ENCODE measurements at places on chromosomes 11 and 22.

- DNase-seq = no peak
Measured at GRCh38 chr22:30348404-30348803, 8.3 kb downstream of the SF3A1 start.

- no peak for DNase-seq
Measured at GRCh38 chr11:103862094-103862801, 174.2 kb upstream of the DDI1 start.

GRCh38 chr11:10931761-10932670, 74.2 kb upstream of the ZBED5 start:
- no peak for DNase-seq

GRCh38 chr11:22543261-22543660, 82.4 kb downstream of the FANCF start:
- no peak for DNase-seq

DNA sequence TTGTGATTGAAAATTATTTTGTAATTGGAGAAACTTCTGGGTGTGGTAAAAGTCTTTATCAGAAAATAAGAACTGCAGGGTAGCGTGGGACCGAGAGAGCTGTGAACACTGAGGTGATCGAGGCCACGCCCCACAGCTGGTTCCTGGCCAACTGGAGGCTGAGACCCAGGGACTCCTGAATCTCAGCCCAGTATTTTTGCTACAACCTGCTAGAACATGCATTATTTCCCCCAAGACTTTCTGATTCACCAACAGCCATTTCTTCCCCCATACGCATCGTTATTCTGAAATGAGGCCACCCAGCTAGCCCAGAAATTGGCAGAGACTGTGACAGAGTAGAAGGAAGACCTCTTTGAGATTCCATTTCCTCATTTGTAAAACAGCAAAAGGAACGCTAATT, 3.4 kb upstream of the FGF19 start:
- DNase-seq = no peak

GRCh38 chr11:10641177-10641911, 52.2 kb downstream of the IRAG1 start:
- DNase-seq = no peak

DNA sequence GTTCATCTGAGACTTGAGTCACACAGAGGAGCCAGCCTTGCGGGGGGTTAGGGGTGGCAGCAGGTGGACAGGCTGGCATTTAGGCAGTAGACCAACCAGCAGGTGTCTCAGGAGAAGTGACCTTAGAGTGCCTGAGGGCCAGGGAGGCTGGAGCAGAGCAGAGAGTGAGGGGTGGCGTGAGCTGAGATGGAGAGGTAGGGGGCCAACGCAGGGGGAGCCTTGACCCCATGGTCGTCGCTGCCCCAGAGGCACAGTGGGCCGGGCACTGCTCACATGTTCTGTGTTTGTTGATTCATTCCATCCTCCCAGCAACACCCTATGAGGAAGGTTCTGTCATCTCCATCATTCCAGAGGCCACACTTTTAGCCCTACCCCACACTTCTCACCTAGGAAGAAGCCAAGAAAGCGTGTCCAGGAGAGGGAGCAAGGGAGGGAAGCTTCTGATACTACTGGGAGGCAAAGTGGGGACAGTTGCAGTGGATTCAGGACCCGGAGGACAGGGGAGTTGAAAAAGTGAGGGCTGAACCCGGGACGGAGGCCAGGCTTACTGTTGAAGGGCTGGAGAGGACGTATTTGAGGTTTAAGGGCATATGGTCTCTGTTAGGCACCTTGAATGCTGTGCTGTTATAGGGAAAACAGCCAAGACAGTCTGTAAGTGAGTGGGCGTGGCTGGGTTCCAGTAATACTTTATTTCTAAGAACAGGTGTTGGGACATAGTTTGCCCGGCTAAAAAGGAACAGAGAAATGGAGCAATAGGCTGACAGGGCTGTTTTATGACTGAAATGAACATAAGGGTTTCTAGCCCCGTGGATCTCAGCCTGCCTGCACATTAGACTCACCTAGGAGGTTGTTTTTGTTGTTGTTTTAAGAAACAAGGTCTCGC, 7.3 kb downstream of the SART1 start:
- DNase-seq = no peak

DNA sequence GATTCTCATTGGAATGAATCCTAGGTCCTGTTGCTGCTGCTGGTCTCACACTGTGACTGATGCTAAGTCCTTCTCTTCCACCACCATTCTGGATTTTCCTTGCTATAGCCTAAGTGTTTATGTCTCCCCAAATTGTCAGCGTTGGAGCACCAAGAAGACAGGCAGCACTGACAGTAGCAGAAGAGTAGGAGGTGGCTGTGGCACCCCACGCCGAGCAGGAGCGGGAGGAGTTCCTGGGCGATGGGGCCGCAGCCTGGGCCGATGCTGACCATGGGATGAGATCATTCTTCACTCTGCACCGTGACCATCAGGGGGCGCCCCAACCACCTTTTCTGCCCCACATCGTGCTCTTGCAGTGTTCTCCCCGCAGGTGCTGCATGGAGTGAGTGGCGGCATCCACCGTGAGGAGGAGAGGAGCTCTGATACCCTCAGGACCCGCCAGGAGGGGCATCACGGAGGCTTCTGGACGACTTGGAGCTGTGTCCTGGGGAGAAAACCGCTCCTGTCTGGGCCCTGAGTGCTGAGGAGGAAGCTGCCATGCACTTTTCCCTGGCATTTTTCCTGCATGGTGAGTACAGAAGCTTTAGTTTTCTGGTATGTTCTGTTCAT, 57.0 kb downstream of the LRRC74B start:
- peak; percentile 50 for DNase-seq

DNA sequence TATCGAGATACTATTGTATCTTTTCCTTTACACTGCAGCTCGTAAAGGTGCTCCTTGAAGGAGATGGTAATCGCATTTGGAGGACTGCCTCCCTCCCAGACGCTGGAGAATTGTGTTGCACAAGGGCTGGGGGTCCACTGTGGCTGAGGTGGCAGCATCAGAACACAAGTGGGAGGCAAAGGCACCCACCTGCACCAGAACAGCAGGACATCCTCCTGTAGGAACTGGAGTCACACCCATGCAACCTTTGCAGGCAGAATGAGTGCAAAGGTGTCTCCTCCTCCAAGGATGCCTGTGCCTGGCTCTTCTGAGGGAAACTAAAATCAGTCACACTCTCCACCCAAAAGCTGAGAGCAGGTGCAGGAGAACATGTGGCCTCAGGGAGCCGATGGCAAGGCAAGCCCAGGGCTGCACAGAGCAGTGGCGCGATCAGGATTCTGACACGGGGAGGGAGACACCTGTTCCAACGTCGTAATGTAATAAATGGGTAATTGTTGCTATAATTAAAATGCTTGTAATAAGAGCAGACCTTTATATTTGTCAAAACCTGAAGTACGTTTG, 1501.4 kb downstream of the TBC1D22A start:
- DNase-seq = no peak

DNA sequence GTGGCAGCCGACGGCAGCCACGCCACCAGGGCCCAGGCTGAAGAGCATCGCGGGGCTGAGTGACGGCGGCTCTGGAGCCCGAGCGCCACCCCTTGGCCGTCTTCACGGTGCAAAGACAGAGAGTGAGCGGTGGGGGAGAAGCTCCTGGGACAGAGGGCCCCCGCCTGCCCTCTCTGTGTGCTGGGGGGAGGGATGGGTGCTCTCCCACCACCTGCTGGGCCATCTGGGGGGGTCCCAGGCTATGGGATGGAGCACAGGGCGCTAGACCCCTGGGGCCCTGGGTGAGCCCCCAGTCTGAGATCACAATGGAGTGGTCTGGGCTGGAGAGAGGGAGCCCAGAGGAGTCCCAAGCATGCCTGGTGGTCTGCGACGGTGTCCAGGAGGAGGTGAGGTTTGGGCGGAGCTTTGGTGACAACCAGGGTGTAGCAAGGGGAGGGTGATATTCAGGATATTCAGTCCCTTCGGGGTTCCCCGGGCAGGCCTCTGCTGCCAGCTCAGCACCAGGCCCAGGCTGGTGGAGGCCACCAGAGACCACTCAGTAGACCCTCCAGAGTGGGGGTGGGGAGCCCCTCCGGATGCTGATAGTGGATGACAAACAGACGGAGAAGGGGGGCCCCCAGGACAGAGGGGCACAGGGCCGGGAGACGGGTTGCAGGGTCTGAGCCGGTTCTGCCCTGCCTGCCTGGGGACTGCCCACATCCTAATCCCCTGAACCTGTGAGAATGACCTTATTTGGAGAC, 78.1 kb upstream of the PRR5 start:
- no peak for DNase-seq

DNA sequence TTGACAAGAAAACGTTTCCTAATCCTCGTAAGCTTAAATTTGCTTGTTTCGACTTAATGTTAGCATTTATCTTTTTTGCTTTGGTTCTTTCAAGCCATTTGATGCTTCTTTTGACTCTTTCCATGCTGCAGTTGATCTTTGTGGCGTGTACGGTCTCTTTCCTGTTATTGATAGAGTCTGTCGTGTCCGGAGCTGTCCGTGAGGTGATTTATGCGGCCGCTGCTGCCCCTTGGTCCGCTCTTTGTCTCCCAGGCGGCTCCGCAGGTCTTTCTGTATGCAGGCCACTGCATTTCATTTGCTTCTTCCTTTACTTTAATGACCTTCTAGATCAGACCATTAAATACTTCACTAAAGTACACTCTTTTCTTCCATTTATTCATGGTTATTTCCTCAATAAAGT, 50.3 kb downstream of the TBC1D22A start:
- no peak for DNase-seq

DNA sequence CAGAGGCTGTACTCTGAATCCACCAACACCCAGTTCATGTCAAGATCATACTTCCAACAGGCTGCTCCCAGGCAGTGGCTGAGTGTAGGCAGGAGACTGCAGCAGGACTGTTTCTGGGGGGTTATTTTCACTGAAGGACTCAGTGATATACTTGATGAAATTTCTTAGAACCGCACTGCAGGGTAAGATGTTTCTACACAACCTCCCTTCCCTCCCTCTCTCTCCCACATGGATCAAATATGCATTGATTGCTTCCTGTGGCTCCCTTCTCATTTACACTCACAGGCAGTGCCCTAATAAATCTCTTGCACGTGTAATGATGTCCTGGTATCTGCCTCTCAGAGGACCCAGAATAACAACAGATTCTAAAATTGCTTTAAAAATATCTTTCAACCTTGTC, 251.3 kb upstream of the CCDC179 start:
- no peak for DNase-seq

- no peak for DNase-seq
Measured at GRCh38 chr11:58592760-58593472, 14.1 kb downstream of the ZFP91 start.

GRCh38 chr11:131491503-131491902, 121.1 kb downstream of the NTM start:
- DNase-seq = peak; percentile 72

- peak; percentile 73 for DNase-seq
Measured at GRCh38 chr11:2305140-2305778, 3.4 kb downstream of the TSPAN32 start.

DNA sequence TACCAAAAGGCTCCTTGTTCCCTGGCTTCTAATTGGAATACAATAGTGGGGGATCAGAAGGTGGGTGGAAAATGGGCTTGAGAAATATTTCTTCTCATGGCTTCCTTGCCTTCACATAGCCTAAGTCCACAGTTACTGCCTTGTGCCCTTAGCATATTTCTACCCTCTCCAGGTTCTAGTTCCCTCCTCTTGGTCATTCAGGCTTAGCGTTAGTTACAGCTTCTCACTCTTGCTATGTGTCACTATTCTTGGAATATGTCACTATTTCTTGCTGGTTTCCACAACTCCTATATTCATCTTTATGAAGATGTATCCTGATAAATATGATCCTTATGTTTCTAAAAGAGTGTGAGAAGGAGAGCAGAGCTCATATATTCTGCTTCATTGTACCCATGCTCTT, 2.5 kb downstream of the OR2D2 start:
- DNase-seq = no peak

DNA sequence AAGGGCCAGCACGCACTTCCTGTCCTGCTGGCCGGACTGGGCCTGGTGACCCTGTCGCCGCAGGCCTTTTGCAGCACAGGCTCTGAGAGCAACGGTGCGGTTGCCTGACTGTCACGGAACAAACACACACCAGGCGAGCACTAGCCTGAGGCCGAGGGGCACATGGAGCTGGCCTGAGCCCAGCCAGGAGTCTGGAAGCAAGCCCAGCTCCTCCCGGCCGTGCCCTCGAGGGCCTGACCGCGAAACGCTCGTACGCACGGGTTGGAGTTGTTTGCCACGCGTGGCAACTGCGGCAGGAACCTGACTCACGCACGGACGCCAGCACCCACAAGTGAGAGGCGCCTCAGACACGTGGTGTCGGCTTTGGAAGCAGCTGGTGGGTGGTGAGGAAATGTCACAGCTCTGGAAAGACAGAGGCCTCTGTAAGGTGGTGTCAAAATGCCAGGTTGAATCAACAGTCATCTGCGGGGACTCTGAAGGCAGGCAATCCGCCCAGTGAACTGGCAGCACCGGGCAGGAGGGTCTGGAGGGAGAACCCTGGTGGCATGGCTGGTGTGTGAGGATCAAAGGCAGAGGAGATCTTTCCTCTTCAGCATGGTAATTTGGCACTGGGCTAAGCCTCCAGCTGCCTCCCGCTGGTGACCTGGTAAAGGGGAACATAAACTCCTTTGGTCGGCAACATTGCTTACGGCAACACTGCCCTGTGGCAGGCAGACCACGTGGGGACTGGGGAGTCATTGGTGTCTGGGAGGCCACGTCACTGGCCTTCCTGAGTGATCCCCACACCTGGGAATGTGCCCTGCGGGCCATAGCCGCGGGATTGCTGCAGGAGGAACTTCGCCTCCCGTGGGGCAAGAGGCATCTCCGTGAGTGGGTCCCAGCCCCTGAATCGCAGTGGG, 15.3 kb upstream of the IL17REL start:
- no peak for DNase-seq

GRCh38 chr11:2277933-2278523, 7.6 kb upstream of the ASCL2 start:
- no peak for DNase-seq

DNA sequence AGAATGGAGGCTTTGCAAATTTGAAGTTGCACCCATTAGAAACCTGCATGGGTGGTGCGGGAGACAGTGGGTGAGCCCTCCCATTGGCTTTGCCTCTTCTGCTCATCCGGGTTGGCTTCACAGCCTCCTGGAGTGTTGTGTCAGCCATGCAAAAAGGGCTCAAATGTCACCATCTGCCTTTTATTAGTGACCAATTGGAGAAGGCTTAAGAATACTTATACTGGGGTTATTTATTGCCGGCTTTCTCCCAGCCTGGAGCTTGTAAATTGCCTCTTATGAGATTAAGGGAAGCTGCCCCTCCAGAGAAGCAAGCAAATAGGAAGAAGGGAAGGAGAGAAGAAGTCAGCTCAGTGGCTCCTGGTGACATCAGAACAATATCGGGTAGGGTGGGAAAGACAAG, 182.6 kb downstream of the ST3GAL4 start:
- no peak for DNase-seq

- no peak for DNase-seq
Measured at GRCh38 chr11:44743326-44743725, 16.6 kb downstream of the TSPAN18 start.

GRCh38 chr11:79506124-79506523, 65.3 kb upstream of the TENM4 start:
- no peak for DNase-seq

Data from umbilical cord (tissue), 2 donors.